ENCODE measurements at places on chromosomes 2 and 18.

- DNase-seq: no peak
Measured at GRCh38 chr2:96423828-96424227, 81.3 kb downstream of the NEURL3 start.

DNA sequence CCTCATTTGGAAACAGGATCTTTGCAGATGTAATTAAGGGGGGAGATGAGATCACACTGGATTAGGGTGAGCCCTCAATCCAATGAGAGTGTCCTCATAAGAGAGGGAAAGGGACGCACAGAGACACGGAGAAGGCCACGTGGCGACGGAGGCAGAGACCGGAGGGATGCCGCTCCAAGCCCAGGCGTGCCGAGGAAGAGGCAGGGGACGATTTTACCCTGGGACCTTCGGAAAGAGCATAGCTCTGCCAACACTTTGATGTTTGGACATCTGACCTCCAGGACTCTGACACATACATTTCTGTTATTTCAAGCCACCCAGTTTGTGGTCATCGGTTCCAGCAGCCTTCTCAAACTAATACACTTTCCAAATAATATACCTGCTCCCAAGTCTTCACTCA is 84.4 kb upstream of the ZCCHC2 start:
- DNase-seq: no peak

GRCh38 chr2:56713161-56713676 is 529.4 kb downstream of the CCDC85A start:
- no peak for DNase-seq

GRCh38 chr2:63099032-63099431 is 48.4 kb downstream of the OTX1 start:
- no peak for DNase-seq

- no peak for DNase-seq
Measured at GRCh38 chr2:37418956-37419355, 74.5 kb downstream of the QPCT start.

- no peak for DNase-seq
Measured at GRCh38 chr18:78579449-78579848, 400.2 kb upstream of the SALL3 start.

DNA sequence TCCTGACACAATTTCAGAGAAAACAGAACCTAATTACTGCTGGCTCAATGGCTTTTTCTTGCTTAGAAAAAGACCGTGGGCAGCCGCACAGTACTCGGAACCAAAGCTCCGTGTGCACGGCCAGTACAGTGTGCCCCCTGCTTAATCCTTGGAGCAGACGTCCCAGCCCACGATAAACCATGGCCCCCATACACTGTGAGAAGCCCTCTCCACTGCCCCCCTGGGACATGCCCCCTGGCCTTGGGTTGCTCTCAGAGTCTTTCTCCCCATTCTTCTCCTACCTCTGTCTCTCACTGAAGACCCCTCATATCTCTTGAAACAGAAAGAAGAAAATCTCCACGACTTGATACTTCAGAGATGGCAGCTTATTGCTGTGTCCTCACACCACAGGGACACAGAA is 44.0 kb downstream of the CYP26B1 start:
- DNase-seq: no peak

GRCh38 chr2:98810588-98810928 is 79.6 kb upstream of the MGAT4A start:
- DNase-seq: no peak

DNA sequence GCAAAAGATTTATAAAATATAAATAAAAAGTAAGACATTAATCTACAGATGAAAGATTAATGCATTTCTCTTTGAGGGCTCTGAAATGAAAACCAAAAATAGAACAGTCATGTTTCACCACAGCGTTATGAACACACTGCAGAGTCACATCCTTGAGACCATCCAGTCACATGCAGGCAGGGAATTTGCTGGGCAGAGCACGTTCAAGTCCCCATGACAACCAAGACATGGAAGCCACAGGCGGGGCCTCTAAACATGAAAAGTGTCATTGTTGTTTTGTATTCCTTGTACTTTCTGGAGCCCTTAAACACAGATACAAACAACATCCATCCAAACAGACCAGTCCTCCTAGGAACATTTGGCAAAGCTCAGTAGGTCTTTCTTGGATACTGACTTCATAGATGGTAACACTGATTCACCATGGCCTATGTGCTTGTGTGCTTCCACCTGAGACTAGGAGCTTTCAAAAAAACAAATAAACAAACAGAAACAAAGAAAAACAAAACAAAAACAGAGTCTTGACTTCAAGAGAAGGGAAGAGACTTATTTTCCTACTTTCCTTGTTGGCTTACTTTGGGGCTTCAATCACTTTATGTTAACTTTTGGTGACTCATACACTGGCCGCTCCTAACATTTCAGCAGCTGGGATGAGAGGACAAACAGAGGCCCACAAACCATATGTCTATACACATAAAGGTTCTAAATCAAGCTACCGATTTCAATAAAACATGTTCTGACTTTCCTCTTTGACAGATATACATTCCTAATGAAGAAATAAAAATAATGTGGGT is 99.5 kb upstream of the CCDC85A start:
- DNase-seq: no peak
